ENCODE measurements at places on chromosomes 3 and 15.

DNA sequence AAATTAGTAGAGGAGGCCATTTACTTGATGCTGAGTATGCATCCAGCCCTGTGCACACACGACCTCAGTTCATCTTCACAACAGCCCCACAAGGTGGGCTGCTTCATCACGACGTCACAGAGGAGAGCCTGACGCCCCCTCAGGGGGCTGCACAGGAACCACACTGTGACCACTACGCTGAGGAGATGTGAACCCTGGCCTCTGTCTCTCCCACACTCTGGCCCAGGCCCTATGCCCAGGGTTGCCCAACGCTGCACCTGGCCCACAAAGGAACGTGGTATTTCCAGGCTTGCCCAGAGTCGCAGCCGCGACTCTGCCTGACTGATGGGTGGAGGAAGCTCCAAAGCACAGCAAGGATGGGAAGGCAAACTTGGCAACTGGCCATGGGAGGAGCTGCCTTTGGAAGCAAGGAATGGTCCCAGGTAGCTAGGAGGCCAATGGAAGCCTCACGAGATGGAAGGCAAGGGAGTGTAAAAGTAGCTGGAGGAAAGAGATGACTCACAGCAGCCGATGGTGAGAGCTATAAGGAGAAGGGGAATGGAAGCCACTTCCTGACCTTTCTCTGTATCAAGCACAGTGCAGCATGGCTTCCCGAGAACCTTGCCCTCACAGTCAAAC, 226.0 kb downstream of the KLF13 start:
- no peak for DNase-seq

DNA sequence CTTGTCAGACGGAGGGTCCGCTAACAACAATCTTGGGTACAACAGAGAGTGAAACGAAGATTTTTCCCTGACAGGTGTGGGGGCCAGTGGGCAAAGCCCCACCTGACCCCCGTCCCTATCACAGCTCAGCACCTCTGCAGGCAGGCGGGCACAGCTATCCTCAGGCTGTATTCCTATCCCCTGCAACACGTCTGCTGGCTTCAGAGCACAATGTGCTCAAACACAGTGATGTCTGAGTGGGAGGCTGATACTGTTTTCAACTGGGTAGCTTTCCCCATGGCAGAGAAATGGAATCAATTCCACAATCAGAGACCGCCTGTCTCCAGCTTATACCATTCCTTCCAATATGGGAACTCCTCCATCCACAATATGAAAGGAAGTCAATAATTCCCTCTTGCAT, 28.0 kb downstream of the TLE3 start:
- DNase-seq: no peak

DNA sequence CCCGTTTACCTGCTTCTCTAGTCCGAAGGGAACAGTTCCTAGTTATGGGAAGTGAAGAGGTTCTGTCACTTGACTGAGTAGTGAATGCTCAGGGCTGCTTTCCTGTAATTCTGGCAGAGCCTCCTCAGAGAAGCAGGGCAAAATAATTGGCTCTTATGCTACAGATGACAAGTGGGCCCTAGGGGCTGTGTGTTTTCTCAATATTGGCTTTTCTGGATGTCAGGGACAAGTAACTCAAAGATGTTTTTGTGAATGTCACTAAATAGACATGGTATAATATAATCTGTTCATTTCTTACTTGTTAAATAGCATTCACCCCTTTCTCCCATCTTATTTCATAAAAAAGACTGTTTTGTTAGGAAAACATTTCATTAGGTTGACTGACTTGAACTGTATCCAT, 40.1 kb downstream of the SGO1 start:
- DNase-seq: no peak

- no peak for DNase-seq
Measured at GRCh38 chr3:85251766-85252165, 293.0 kb downstream of the CADM2 start.

DNA sequence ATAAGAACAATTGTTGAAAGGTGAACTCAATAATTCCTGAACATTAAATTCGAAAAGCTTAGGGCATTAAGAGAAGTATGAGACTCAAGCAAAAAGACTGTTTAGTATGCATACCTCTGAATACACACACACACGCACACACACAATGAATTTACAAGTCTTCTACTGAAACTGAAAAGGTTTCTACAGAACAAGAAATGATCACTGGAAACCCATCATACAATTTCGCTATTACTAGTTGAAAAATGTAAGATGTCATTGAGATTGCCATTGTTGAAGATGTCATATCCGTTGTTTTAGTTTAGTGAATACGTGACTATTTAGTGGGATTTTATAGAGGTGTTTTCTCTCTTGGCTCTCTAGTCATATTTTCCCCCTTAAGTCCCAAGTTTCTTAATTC, 106.8 kb downstream of the FOXB1 start:
- DNase-seq: no peak

DNA sequence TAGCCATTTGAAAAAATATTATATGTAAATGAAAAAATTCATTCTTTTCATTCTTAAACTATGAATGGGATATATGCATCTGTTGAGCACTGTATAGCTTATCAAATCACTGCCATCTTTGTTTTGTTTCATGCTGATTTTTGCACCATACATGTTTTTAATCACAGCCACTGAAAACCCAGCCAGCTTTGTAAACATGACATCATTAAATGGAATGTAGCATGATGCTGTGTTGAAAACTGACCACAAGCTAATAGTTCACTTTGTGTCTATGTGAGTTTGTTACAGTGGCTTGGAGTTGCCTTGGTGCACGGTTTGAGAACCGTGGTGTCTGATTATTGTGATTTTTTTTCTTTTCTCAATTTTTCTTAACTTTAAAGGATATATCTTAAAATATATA, 75.7 kb downstream of the GMPS start:
- no peak for DNase-seq

DNA sequence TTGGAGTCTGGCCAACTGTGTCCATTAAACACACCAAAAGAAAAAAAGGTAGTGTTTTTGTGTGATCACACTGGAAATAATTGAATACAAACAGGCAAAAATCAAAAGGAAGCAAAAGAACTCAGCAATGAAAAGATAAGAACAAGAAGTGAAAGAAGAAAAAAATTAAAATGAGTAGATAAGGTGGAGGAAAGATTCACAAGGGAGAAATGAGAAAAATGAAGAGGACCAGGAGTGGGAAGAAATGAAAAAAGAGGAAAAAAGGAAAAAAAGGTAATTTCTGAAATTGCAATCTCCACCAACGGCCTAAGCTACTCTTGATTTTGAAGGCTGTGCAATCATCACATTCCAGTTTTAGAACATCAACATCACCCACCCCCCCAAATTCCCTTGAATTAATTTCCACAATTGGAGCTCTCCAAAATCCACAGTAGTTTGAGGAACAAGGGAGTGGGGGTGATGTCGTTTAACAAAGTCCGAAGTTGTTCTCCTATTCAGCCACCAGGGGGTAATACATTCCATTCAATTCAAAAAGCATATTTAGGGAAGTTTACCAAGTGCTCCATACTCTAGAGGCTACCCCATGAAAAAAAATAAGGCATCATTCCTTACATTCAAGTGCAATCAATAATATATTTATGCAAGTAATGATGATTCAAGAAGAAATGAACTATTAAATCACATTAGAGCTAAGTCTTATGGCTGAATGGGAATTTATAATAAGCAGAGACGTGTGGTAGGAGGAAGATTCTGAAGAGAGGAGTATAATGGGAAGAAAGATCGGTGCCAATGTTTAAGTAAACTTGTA, 37.4 kb downstream of the ZNF860 start:
- DNase-seq: peak; percentile 57

DNA sequence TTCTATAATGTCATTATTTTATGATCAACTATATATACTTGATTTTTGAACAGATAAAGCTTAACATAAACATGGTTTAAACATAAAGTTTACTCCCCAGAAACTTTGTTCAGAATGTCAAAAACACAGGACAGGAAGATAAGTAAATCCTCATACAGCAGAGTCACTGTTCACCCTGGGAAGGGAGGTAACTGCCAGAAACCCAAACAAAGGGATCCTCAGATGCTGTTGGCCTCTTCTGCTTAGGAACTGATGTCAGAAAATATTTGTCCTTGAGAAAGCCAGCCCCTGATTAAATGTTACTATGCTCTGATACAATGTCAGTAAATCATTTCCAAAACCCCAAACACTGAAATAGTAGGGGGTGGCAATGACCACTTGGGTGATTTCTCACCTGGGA, 185.3 kb downstream of the TJP1 start:
- no peak for DNase-seq

- no peak for DNase-seq
Measured at GRCh38 chr3:66441129-66441528, 59.7 kb downstream of the LRIG1 start.

DNA sequence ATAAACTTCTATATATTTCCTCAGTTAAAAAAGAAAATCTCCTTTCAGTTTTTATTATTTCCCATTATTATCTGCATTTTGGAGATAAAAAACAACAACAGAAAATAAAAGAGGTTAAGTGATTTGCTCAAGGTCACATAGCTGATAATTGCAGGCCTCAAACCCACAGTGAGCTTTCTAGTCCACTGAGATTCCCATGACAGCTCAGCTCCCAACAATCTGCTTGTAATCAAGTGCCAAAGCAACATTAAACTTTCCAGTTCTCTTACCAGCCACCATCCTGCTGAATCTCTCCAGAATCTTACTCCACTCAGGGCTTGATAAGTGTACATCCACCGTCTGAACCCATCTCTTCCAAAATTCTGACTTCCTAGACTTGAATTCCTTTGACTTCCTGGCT, 318.2 kb upstream of the SEMA6D start:
- no peak for DNase-seq

DNA sequence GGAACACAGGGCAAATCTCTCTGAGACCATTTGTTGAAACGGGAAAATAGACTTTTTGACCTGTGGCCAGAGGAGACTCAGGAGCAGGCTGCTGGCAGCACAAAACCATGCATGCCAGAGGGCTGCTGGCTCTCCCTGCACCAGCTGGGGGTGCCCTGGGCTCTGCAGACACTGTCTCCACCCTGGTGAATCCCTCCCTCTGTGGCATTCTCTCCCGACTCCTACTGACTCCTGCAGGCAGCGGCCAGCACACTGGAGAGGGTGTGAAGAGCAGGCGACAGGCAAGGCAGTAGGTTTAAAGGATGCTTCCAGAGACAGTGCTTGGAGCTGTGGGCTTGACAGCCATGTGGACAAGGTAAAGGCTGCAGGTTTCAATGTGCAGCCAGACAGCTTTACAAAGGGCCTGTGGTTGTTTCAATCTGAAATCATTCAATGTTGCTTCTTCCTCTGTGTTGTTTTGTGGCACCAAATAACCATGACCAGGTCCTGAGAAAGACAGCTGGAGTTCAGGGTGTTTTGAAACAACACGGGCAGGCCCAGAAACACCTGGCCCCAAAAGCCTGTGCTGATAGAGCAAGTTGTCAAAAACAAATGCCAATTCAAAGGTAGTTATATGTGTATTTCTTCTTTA, 431.0 kb upstream of the ATP10A start:
- no peak for DNase-seq

GRCh38 chr3:5739299-5739935, 551.9 kb downstream of the EDEM1 start:
- DNase-seq: no peak

DNA sequence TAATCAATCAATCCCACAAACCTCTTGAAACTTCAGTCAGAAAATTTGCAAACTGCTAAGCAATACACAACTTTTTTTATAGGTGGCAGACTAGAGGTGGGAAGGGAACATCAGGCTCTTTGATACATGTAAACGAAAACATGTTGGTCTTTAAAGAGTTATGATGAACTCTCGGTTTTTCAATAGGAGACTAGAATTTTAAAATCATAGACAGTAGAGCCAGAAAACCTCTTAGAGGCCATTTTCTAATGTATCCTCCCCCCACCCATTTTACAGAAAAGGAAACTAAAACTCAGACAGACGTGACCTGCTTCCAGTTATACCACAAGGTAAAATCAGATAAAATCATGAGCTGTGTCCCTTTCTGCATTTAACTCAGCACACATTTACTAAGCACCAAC, 179.1 kb upstream of the LPP start:
- DNase-seq: no peak

DNA sequence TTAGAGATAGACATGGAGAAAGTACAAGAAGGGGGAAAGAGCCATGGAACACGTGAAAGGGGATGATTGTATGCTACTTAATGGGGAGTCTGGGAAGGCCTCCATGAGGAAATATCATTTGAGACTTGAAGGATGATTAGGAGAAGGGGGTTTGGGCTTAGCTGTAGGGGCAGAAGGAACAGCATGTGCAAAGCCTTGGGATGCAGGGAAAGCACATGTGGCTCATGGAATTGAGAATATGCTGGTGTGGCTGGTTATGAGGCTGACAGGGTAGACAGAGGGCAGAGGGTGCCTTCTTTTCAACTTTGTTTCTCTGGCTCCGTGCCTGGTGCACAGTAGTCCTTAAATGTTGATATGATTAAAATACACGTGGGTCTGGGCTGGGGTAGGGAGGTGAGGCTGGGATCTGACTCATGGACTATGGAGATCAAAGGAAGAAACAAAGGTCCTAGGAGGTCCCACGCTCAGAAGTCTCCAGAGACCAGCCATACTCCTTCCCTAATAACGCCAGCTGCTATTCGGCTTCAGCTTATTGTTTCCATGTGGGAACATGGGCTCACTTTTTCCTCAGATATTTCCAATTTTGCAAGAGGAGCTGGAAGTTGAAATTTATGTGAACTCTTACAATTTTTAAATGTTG, 1.1 kb downstream of the GTF2E1 start:
- no peak for DNase-seq

DNA sequence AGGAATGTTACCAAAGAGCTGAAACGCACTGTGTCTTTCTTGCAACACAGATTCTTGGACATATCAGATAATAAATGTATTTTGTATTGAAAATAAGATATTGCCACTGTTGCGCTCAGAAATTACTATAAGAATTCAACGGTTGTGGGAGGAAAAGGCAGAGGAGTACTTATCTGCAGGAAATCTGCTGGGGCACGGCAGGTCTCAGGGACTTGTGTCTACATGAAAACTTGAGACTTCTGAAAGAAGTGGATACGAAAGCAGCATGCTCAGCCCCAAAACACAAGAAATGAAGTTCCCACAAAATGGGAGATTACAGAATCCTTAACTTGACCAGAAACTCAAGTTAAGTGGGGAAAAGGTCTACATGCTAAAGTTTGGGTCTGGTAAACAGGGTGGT, 86.5 kb downstream of the IGSF11 start:
- no peak for DNase-seq

DNA sequence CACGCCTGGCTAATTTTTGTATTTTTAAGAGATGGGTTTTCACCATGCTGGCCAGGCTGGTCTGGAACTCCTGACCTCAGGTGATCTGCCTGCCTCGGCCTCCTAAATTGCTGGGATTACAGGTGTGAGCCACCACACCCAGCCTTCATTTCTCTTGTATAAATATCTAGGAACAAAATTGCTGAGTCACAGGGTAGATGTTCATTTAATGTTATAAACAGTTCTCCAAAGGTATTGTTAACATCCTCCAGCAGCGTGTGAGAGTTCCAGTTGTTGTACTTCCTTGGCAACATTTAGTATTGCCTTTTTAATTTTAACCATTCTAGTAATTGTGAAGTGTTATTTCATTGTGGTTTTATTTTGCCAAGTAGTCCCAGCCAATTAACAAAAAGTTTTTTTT, 23.6 kb upstream of the MTMR14 start:
- no peak for DNase-seq

GRCh38 chr15:79657722-79658121, 225.6 kb downstream of the MINAR1 start:
- DNase-seq: no peak

Data from midbrain (tissue), 1 donor.